ENCODE measurements at places on chromosomes 12 and 14.

- DNase-seq: no peak
Measured at GRCh38 chr14:91727121-91727520, 4.8 kb downstream of the CATSPERB start.

DNA sequence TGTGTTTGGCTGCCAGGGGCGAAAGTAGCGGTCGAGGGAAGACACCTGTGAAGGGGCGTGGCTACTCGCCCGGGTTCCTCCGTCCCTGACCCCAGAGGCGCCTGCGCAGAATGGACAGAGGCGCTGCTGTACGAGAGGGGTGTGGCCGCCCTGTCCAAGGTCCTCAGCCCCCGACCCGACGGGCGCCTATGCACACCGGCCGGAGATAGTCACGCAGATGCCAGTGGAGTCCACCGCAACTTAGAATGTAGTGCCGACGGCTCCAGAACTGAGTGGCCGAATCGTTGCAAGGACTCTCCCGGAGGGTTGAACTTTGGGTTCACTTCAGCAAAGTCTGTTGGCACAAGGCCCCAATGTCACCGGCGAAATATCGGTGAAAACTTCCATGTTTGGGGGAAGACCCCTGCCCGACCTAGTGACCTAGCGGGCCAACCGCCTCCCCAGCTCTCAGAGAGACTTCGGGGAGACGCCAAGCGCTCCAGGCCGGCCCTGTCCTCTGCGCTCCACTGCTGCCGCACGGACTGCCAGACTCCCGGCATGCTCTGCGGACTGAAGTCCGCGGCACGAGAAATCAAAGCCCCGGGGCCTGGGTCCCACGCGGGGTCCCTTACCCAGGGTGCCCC lies 541 bp upstream of the RNU6-7 start:
- DNase-seq: peak; percentile 54

DNA sequence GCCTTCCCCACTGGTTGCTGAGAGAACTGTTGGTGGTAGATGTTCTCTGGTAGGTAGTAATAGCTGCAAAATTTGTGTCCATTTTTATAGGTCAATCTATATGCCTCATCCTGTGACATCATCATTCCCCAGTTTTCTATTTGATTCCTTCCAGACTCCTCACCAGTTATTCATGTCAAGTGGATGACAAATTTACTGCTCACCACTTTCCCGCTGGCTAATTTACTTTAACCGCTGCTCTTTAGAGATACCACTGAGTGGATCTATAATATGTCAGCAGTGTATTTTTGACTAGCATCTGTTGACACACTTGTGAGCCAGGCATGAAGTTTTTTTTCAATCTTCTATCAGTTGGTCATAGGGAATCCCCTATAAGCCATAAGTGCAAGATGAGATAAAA lies 24.6 kb downstream of the GPR65 start:
- no peak for DNase-seq

DNA sequence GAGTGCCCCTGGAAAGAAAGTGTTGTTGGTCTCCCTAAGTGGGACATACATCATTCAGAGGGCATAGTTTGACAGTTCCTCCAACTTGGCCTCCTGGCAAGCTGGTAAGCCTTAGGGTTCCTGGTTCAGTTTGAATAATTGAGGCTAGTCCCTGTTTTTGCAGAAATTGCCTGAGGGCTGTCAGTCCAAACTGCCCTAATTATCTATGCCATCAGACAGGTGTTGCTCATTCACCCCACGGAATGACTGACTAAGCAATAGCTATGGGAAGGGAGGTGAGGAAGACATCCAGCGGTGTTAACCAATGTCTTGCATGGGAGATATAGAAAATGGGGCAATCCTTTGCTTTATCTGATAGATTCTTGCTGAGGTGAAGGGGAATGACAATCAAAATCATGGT lies 37.6 kb downstream of the SPTSSA start:
- DNase-seq: no peak

- no peak for DNase-seq
Measured at GRCh38 chr12:104767261-104767660, 190.8 kb downstream of the SLC41A2 start.

DNA sequence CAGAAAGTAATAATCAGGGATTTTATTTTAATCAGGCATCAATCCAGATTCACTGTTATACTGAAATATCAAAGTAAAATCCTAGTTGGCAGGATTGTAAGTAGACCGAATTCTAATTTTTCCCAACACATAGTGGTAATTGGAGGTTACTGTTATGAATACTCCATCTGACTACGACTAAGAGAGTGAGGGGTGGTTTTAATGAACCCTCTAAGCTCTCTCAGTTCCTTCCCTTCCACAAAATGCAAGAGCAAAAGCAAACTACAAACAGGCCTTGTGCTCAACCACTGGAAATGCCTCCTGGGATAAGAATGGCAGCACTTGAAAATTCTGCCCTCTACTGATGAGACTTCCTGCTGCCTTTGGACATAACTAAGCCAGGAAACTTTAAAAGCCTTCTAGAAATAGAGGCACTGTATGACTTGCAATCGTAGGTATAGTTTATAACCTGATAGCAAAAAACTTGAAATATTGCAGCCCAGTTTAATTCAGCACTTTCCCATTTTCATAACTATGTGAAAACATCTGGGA lies 184.8 kb downstream of the SLC16A7 start:
- no peak for DNase-seq

- DNase-seq: peak; percentile 13
Measured at GRCh38 chr14:55430024-55430690, 10.3 kb downstream of the TBPL2 start.

- DNase-seq: no peak
Measured at GRCh38 chr12:29572938-29573337, 75.5 kb upstream of the OVCH1 start.

GRCh38 chr14:94682736-94683135 lies 70.5 kb downstream of the SERPINA3 start:
- DNase-seq: no peak

DNA sequence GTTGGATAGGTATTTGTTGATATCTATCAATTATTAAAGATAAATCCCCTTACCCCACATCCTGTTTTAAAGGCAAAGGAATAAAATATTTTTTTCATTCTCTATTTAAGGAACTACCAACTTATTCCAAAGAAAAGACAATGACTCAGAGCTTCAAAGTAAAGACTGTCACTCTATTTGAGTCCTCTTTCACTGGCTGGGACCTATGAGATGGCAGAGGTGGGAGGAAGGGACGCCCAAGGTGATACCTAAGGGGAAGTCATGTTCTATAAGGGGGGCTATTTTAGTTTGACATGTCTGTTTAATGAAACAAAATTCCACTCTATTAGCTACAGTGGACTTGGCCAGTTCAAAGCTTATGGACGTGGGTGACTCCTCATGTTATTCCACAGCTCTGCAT lies 209.6 kb downstream of the CALM1 start:
- no peak for DNase-seq

GRCh38 chr12:41407232-41407799 lies 219.2 kb downstream of the PDZRN4 start:
- DNase-seq: no peak

- no peak for DNase-seq
Measured at GRCh38 chr12:21539797-21540196, 13.7 kb downstream of the SPX start.

DNA sequence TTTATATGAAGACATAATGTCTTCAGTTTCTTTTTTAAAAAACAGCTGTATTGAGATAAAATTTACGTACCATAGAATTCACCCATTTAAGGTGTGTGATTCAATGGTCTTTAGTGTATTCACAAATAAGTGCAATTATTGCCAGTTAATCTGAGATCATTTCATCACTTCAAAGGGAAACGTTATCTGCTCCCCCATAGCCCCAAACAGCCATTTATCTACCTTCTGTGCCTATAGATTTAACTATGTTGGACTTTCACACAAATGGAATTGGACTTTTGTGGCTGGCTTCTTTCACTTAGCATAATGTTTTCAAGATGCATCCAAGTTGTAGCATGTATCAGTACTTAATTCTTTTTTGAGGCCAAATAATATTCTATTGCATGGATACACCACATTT lies 9.7 kb downstream of the PNP start:
- DNase-seq: no peak

GRCh38 chr14:91752961-91753360 lies 21.1 kb upstream of the CATSPERB start:
- DNase-seq: no peak

DNA sequence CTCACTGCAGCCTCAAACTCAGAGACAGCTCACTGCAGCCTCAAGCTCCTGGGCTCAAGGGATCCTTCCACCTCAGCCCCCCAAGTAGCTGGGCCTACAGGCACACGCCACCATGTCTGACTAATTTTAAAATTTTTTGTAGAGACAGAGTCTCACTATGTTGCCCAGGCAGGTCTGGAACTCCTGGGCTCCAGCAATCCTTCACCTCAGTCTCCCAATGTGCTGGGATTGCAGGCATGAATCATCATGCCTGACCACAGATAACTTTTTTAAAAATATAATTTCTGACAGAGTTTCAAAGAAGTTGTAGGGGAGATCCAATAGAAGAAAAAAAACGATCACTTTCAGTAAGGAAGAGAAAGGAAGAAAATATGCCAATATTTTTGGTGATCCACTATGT lies 189.7 kb upstream of the CDKN3 start:
- no peak for DNase-seq

DNA sequence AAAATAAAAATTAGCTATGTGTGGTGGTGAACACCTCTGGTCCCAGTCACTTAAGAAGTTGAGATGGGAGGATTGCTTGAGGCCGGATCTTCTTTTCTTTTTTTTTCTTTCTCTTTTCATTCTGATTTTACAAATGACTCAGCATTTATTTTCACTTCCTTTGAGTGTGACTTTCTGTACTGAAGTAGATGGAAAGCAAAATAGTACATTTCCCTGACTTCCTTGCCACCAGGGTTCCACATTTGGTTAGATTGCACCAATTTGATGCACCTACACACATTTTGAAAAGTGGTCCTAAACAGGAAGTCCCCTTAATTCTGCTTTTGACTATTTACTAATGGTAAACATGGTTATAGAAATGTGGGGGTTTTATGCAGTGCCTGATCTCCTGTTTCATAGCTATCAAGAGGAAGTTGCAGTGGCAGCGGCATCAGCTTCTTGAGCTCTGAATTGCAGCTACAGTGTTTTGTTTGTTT lies 13.0 kb upstream of the LEMD3 start:
- no peak for DNase-seq

GRCh38 chr12:59393506-59393905 lies 202.3 kb upstream of the SLC16A7 start:
- DNase-seq: no peak

DNA sequence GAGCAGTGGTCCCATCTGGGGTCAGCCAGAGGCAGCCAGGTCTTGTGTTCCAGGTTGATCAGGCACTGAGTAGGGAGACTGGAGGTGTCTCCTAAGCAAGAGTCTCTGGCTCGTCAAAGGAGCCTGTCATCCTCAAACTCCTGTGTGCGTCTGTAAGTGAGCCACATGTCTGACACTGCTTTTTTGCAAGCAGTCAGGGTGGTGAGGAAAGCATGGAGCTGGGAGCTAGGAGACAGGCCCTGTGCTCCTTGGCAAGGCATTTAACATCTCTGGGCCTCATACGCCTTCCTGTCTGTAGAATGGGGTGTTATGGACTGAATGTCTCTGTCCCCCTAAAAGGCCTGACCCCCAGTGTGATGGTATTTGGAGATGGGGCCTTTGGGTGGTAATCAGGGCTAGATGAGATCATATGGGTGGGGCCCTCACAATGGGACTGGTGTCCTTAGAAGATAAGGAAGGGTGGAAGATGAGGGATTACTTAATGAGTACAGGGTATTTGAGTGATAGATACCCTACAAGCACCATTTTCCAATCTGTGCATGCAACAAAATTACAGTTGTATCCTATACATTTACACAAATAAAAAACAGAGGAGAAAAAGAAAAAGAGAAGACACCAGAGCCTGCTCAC lies 53.0 kb downstream of the ARL6IP4 start:
- no peak for DNase-seq

- DNase-seq: no peak
Measured at GRCh38 chr12:52522346-52523011, 2.3 kb upstream of the KRT5 start.

DNA sequence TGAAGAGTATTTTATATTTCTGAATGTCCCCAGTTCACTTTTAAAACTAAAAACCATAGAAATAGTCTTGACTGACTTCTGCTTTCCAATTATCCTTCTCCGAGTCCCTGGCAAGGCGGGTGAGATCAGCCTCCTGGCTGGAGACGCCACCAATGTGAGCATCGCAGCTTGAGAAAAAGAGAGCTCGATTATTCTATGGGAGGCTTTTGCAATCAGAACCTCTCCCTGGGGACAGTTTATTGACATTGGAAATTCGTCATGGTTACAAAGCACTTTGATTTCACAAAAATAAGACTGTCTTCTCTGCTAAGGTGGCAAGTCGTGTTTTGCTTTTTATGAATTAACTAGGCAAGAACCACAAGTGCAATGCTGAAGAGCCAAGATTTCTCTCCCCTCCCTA lies 23.6 kb upstream of the GPHB5 start:
- DNase-seq: no peak

- no peak for DNase-seq
Measured at GRCh38 chr14:35399083-35399937, 5.2 kb downstream of the NFKBIA start.

DNA sequence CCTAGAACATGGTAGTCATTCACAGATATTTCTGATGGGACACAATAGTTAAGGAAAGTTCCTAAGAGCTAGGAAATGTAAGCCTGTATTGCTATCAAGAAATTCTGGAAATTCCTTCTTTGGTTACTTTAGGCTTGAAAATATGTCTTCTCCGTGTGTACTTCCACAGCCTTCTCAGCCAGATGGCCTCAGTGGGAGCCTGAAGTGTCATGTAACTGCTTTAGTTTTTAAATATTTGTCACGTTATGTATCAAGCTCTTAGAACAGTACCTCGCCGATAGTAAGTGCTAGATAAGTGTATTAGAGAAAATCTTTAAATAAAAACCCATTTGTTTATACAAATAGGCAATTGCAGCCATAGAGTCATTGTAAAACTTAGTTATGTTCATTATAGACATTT lies 95.6 kb downstream of the DERA start:
- no peak for DNase-seq

GRCh38 chr12:104109446-104110271 lies 28.4 kb downstream of the NFYB start:
- DNase-seq: no peak

GRCh38 chr12:108985750-108986149 lies 35.1 kb downstream of the SVOP start:
- DNase-seq: no peak

- no peak for DNase-seq
Measured at GRCh38 chr14:79420725-79421124, 790.6 kb downstream of the DIO2 start.

DNA sequence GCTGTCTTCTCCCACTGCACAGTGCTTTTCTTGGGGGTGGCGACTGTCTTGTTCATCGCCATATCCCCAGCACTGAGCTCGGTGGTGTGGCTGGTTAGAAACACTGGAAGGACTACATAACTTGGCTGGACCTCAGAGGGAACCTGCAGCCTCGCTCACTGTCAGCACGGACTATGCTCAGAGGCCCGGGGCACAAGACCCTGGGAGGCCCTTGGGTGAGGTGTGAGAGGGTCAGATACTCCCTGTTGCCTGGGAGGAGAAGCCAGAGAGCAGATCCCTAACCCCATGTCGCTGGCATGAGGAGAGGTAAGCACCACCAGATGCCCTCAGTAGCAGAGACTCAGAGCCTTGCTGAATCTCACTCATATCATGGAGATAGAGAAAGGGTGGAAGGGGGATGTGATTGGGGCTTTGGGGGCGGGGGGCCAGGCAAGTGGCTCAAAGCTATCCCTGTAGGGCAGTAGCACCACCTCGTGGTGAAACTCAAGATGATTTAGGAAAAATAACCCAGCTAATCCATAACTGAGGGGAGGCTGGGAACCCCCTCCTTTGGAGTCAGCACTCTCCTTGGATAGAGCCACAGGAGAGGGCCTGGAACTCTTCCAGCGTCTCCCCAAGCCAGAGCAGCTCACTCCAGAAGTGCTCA lies 18.7 kb upstream of the HDAC7 start:
- DNase-seq: no peak

Data from stimulated activated CD8-positive, alpha-beta memory T cell treated with anti-CD3 and anti-CD28 coated beads, Interleukin-12 subunit alpha, Interleukin-12 subunit beta, amount 100 ng/mL, for 1 hour (primary cell).